NCI-H1694 treated with DMSO at 0.1 percent for 48 hours (cell line): ENCODE measurements at places on chromosomes 6 and 20.

DNA sequence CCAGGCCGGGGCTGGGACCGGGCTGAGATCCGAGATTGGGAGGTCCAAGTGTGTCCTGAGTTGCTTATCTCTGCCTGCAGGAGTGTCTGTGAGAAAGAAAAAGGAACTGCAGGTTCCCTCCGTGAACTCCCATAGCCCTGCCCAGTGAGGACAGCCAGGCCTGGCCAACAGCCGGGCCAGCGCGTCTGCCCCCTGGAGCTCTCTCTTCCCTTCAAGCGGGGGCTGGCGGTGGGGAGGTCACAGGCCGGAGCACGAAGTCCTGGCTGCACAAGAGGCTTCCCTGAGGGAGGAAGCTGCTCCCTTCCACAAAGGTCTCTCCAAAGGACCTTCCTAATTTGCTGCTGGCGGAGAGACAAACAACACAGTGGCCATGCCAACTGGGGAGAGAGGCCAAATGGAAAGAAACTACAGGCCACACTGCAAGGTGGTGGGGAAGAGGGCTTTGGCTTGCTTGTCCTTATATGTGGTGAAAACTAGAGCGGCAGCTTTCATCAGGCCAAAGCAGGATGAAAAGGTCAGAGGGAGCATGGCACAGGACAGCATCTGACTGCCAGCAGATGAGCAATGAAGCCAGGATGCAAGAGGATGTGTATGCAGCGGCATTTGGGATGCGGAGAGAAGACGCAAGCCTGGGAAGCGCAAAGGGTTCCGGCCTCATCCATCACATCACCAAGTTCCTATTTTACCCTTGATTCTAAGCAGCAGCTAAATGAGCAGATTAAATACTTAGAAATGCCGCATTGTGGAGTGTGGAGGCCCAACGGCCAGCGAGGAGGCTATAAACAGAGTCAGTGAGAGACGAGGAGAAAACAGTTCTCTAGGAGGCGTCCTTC, 260.0 kb downstream of the ERMARD start:
- DNase-seq, result no peak

- no peak for DNase-seq
Measured at GRCh38 chr20:44858606-44859360, 26.7 kb upstream of the YWHAB start.

GRCh38 chr20:48769069-48769983, 58.5 kb downstream of the PREX1 start:
- DNase-seq, result no peak

DNA sequence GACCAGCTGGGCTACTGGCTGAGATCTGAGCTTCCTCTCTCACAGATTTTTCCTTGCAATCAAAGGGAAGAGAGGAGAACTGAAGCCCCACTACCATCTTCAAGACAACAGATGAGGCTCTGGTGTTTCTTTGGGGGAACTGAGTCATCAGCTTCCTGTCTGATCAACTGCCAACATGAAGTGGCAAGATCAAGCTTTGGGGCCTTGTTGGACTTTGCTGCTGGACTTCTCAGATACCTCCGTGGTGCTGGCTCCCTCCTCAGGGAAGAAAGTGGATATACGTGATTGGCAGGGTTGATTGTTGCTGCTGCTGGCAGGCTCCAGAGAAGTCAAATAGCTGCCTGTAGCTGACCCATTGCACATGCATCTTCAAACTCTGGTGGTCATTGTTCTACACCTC, 3.6 kb upstream of the TOX2 start:
- DNase-seq, result no peak

DNA sequence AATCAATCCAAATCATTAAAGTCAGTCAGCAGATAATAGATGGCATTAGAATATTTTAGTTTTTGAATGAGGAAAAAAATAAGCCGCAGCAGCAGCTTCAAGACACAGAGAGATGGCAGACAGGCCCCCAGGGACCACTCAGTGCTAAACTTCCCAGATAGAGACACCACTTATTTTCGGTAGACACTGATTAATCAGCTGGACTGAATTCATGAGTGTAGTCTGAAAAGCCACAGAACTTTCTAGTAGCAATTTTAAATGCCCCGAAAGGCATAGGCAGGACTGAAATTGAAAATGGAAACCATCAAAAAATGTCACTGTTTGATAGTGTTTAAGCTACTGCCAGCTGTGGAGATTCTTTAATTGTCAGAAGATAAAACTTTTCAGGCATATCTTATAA, 3.1 kb upstream of the CLDN20 start:
- no peak for DNase-seq

- no peak for DNase-seq
Measured at GRCh38 chr6:142773324-142773723, 171.7 kb downstream of the HIVEP2 start.

- DNase-seq, result no peak
Measured at GRCh38 chr6:149122850-149123821, 194.4 kb upstream of the TAB2 start.

DNA sequence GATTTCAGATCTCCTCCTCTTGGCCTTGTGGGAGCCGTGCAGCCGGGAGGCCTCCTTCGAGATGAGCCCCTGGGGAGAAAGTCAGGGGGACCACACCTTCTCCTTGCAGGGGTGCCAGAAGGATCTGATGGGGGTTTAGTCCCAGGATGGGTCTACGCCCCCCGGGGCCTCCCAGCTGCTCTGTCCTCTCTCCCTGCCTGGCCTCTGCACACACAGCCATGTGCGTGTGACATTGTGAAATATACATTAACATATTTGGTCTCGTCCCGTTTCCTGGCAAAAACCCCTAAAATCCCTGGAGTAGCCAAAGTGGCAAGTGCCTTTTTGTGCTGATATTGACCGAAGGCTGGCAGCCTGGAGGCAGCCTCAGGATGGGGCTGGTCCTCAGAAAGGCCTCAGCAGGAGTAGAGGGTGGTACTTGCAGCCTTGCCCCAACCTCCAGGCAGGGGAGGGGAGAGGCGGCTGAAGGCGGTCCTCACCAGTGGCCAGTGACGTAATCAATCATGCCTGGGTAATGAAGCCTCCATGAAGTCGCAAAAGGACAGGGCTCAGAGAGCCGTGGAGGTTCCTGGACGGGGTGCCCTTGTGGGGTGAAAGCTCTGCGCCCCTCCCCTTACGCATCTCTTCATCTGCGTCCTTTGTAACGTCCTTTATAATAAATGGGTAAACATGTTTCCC, 5.1 kb upstream of the HELZ2 start:
- DNase-seq, result no peak

DNA sequence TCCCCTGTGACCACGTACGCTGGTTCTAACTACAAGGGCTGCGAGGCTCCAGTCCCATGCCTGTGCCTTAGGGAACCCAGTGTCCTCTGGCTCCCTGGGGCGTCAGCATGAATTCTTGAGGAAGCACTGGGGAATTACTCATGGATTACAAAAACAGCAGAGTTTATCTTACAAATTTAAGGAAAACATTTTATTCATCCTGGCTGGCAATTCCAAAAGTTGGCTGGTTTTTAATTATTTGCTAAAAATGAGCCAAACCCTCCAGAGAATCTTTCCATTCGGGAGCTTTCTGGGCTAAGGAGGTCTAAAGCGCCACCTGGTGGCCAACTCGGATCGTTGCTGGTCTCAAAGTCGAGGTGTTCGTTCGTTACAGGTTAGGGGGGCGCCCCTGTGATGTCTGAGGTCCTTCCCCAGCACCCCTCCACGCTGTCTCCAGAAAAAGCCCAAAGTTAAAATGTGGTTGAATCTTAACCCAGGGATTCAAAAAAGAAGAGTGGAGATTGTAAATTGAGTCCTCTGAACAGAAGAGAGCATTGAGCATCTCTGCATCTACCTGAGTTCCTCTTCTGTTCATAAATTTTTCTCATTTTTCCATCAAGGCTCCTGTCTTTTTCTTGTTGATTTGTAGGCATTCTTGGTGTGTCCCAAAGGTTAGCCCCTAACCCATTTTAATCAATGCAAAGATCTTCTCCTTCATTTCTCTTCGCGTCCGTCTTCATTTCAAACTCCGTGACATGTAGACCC, 99.4 kb downstream of the BFSP1 start:
- peak; percentile 28 for DNase-seq

GRCh38 chr6:68976260-68976659, 341.2 kb downstream of the ADGRB3 start:
- DNase-seq, result no peak

DNA sequence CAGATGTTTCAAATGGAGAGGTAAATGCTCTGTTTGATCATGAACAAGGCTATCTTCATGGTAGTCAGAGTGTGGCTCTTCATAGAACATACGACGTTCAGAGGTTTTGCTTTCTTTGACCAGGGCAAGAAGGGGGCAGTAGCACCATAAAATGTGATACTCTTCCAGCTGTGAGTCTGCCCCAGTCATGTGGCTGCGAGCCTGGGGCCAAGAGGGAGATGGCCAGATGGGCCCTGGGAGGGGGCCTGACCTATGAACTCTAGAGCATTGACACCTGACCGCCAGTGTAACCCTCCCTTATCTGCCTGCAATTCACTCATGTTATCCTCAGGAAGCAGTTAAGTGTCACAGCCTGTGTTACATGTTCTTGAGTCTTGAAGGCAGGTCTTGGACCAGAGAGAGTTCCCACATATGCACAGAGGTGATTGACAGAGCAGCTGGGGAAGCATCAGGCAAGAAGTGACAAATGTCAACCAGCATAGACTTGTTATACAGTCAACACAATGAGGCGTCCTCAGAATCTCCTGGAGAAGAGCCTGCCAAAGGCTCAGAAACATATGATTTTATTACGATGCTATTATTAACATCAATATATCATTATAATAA, 55.0 kb downstream of the SCML4 start:
- DNase-seq, result no peak

DNA sequence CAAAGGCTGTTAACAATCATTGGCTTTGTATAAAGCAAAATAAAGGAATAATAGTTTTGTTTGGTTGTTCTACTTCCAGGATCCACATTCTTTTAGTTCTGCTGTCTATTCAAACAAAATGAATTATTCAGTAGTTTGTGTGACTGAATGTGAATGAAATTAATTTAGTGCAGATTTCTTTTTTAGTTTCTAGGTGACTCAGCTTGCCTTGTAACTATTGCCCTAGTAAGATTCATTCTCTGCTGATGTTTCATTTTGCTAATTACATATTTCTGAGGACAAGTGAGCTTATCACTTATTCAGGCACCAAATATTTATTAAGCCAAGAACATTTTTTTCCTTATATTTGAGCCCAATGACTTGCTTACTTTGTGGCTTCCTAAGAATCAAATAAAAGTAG, 46.5 kb upstream of the RIPOR2 start:
- no peak for DNase-seq

GRCh38 chr20:16778159-16778558, 30.0 kb downstream of the OTOR start:
- DNase-seq, result no peak

DNA sequence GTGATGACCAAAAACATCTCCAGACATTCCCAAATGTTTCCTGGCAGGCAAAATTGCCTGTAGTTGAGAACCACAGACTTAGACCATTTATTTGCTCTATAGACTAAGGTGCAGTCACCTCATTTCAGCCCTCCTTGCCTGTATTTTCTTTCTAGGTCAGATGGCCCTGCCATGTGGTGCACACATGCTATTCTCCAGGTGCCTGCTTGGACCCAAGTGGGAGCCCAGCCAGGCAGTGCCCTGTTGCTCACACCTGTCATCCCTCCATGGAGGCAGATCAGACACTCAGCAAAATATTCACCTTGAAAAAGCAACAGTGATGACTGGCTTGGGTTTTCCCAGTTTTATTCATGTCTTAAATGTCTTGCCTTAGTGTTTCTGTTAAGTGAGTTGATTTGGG, 311.4 kb downstream of the TFAP2C start:
- no peak for DNase-seq

GRCh38 chr6:105137388-105137787, 42.4 kb downstream of the POPDC3 start:
- DNase-seq, result no peak

- no peak for DNase-seq
Measured at GRCh38 chr20:48282591-48283228, 497.4 kb upstream of the SULF2 start.

- no peak for DNase-seq
Measured at GRCh38 chr20:20466341-20466879, 98.5 kb downstream of the INSM1 start.

- DNase-seq, result no peak
Measured at GRCh38 chr6:128474481-128474880, 45.9 kb downstream of the PTPRK start.
